ENCODE measurements at places on chromosomes 2 and 18.

GRCh38 chr2:7639476-7639875 is 722.3 kb downstream of the RNF144A start:
- DNase-seq: no peak

DNA sequence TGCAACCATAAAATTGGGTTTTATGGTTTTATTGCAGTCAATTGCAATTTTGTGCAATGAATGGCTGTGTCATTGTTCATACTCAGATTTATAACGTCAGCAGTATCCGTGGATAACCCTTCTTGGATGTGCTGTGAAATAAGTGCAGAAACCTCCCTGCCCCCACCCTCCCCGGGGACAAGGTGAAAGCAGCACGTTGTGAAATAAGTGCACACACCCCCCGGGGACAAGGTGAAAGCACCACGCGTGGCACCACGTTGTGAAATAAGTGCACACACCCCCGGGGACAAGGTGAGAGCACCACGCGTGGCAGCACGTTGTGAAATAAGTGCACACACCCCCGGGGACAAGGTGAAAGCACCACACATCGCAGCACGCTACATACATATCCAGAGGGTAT is 93.6 kb upstream of the NFATC1 start:
- no peak for DNase-seq

GRCh38 chr2:48339451-48339850 is 190.5 kb upstream of the STON1 start:
- no peak for DNase-seq

GRCh38 chr2:211473116-211473515 is 916.7 kb downstream of the CPS1 start:
- no peak for DNase-seq

- DNase-seq: peak; percentile 47
Measured at GRCh38 chr2:191020742-191021381, 6.9 kb upstream of the STAT1 start.

GRCh38 chr2:202064171-202064880 is 8.7 kb upstream of the KIAA2012 start:
- DNase-seq: peak; percentile 10

- DNase-seq: no peak
Measured at GRCh38 chr18:53689886-53690285, 534.6 kb downstream of the MBD2 start.

- DNase-seq: no peak
Measured at GRCh38 chr2:54074606-54075341, 40.6 kb upstream of the ACYP2 start.

DNA sequence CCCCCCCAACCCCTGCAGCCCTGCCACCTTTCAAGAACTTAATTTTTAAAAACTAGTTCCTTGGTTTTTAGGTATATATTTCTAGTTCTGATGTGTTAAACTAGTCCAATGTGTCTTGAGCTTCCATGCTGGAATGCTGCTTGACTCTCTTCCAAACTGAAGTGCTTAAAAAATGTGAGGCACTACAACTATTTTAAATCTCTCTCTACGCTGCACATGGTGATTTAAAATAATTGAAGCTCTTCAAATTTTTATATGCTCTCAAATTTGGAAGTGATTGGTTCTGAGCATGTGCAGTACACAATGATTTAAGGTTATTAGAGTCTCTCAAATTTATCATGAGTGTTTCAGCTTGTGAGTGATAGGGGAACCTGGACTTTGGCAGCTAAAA is 192.6 kb upstream of the ZEB2 start:
- DNase-seq: no peak

- no peak for DNase-seq
Measured at GRCh38 chr2:218369330-218369729, 12.7 kb downstream of the CATIP start.

Data from C1 segment of cervical spinal cord (tissue), 14 donors.